ENCODE measurements at places on chromosomes 4 and X. TPM values are rescaled to one million over a fixed set of nuclear protein-coding genes. Genes with fewer than 3 reads are reported as not detected.

Gene NRK
- under 0.01 TPM for total RNA-seq

Gene CYLC1
- total RNA-seq: not detected

Gene RBM46
- not detected for total RNA-seq

Gene PNMA3
- total RNA-seq: 0.28 TPM

Gene CT55
- total RNA-seq: not detected

Gene ADH6
- under 0.01 TPM for total RNA-seq

Gene ZIC3
- total RNA-seq: not detected

Gene PDZD4
- 0.56 TPM for total RNA-seq

Gene SHROOM4
- total RNA-seq: 2.0 TPM

Gene PIN4
- total RNA-seq: 9.6 TPM
